Breast epithelium (tissue), 4 donors: ENCODE measurements at places on chromosomes 2 and 18.

GRCh38 chr2:183606718-183607085 is 482.5 kb downstream of the NUP35 start:
- no peak for DNase-seq

GRCh38 chr2:212357606-212358005 is 181.0 kb downstream of the ERBB4 start:
- DNase-seq: no peak

- DNase-seq: no peak
These were observed 53.5 kb upstream of the ITGB6 start for GRCh38 chr2:160253440-160254188.

- DNase-seq: peak; percentile 81
These were observed 118.9 kb downstream of the PXDN start for GRCh38 chr2:1625281-1626001.

DNA sequence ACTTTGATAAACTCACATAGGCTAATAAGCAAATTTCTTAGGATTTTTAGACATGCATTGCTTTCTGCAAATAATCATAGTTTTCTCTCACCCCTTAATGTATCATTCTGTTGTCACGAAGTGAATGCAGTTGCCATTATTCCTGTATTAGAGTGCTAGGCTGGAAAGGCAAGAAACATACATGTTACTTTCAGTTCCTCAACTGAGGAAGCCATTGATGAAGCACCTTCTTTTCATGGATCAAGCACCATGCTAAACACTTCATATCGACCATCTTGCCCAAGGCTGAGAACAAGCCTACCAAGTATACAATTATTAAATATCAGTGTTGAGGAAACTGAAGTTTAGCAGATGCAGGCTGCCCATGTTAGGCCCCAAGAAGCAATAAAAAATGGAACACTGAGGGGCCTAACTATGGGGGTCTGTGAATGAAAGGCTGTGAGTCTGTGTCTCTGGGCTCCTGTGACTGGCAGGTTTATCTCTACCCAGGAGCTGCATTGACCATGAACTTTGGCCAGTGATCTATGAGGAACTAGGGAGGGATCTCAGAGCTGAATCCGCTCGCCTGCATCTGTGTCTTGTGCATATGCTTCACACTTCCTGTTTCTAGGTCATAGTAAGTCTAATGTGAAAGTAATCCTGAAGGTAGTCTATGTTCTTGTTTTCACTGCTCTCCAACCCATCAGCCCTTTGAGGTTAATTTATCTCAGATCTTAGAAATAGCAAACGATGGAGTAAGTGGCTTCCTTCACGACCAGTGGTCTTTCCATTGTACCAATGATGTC is 16.0 kb upstream of the TSPYL6 start:
- DNase-seq: no peak

- no peak for DNase-seq
These were observed 128.5 kb downstream of the STK39 start for GRCh38 chr2:168118733-168119514.

DNA sequence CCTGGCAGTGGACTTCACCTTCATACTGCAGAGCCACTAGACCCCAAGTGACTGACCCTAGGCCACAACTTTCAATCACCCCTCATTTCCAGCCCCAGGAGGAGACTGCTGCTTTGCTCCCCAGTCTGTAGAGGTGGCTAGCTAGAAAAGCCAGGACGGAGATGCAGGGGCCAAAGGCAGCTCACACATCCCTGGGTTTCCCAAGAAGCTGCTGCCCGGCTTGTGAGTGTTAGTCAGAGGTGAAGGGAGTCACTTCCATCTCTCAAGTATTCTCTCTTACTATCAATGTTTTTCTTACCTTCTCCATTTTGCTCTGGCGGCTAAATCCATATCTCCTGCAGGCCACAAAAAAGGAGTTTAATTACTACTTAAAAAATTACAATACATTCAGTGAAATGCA is 36.2 kb downstream of the CCDC93 start:
- no peak for DNase-seq

DNA sequence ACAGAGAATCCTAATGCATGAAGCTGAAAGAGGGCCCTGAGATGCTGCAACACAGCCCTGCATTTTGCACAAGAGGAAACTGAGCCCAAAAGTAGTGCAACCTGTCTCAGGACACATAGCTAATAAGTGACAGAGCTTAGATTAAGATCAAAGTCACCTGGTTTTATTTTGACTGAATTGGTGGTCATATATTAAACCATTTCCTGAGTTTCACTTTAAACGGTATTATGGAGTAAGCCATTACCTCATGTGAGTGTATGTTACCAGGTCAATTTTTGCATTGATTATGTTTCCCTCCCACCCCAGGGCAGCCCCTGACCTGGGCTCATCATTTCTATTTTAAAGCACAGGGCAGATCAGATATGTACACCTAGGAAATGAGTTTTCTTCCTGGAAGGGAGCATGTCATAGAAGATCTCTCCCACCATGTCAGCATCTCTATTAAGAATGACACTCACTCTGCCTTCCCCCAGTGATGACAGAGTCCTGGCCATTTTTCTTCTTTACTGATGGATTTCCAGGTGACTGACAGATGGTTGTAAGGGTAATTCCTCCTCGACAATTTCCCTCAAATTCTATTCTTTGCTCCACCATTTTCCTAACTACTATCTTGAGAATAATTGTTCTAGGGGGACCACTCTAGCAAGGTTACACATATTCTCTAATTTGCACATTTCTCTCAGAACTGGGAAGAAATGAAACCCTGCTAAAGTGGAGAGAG is 441.3 kb upstream of the SLC14A2 start:
- no peak for DNase-seq

GRCh38 chr2:23673830-23674679 is 252.9 kb downstream of the ATAD2B start:
- DNase-seq: no peak

DNA sequence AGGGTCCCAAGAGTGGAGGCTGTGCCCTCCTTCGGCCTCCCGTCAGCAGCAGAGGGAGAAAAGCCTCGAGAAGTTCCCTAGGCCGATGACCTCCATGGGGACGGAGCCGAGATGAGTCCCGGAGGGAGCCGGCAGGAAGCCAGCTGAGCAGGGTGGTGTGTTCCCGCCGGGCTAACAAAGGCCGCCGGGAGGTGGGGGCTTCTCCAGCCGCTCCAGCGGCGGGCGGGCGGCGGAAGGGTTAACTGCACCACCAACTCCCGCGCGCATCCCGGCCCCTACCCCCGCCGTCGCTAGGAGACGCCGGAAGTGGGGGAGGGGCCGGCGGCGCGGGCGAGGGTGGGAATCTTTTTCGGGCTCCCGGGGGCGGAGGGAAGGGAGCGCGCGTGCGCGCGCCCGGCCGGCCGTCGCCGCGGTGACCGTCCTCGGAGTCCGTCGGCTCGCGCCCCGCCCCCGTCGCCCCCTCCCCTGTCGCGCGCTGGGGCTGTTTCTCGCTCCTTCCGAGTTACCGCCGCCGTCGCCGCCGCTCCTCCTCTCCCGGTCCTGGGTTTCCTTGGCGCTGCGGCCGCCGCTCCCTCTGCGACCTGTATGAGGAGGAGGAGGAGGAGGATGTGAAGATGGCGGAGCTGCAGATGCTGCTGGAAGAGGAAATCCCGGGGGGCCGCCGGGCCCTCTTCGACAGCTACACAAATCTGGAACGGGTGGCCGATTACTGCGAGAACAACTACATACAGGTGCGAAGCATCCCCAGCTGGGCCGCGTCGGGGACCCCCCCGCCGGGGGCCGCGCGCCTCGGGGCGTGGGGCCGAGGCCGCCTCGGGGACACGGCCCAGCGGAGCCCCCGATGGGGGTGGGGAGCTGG is at the start of gene ABI2:
Gene ABI2 (plus strand): TSS at position 494 of the 859 bp plus-strand sequence. CDS start 121 bp downstream, at position 615.
- peak; percentile 57 for DNase-seq

DNA sequence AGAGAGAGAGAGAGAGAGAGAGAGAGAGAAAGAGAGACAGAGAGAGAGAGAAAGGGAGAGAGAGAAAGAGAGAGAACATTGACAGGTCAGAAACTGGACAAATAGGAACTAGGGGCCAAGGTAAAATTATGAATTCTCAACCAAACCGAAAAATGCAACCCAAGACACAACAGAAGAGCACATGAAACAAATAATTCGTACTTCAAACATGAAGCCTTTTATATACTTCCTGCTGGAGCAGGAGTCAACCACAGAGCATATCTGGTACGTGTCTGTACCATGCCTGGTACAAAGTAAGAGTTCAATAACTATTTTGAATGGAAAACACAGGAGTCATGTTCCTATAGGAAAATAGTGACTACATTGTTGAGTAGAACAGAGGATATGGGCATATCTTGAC is 6.5 kb upstream of the VPS54 start:
- DNase-seq: no peak

DNA sequence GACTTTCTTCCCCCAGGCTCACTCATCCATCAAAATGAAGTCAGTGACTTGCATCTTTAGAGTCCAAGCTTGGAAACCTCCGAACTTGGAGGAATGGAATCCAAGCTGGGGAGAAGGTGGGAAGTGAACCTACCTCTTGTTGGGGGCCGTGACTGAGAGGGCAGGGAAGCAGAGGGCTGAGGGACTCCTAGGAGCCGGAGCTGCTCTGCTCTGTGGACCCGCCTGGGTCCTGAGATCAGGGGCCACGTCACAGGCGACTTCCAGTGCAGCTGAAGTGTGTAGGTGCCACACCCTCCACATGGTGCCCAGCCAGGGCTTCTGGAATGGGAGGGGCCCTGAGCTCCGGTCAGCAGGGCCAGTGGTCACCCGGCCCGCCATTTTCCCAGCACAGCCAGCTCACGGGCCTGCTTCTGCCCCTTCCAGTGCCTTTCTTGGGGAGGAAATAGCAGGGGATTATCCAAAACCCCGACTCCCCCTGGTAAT is 63.4 kb upstream of the OTOS start:
- DNase-seq: no peak

- no peak for DNase-seq
These were observed 47.0 kb upstream of the PLEKHM3 start for GRCh38 chr2:208072250-208072892.

DNA sequence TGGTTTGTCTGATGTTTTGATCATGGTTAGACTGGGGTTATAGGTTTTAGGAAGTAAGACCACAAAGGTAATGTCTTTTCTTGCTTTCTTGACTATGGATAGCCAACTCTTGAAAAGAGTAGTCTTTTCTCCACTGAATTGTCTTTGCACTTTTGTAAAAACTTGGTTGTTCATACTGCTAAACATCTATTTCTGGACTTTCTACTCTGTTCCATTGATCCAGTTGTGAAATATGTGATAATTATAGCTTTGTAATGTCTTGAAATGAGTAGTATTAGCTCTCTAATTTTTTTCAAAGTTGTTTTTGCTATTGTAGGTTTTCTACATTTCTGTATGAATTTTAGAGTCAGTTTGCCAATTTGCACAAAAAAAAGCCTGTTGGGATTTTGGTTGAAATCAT is 13.1 kb upstream of the UGT1A9 start:
- no peak for DNase-seq

- no peak for DNase-seq
These were observed 74.9 kb upstream of the DOCK10 start for GRCh38 chr2:225117051-225117716.

DNA sequence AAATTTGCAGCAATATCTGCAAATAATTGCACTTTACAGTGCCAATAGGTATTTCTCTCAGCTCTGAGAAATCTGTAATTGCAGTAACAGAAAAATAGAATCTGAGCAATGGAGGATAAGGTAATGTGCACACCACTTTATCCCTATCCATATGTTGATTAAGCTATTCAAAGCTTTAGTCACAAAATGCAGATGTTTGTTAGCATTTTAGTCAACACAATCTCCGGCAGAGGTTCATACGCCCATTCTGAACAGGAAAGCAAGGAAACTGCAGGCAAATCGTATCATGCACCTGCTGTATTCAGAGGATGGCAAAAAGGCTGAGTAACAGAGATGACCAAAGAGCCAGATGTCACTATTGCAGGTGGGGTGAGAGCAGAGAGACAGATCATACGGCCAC is 566.2 kb upstream of the CDH2 start:
- no peak for DNase-seq

DNA sequence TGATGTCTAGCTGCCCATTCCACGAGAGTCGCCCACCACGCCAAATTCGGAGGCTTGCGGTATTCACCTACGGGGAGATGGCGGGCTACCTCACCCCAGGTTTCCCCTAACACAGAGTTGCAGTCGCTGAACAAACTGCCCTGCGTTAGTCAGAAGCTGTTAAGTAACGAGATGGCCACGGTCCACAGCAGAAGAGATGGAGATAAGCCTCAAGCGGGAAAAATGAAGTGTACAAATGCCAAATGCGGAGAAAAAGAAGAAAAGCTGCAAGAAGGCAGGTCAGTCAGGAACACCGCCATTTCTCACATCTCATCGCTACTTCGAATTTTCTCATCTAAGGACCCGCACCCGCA is 425 bp downstream of the ASB3 start:
- DNase-seq: no peak

DNA sequence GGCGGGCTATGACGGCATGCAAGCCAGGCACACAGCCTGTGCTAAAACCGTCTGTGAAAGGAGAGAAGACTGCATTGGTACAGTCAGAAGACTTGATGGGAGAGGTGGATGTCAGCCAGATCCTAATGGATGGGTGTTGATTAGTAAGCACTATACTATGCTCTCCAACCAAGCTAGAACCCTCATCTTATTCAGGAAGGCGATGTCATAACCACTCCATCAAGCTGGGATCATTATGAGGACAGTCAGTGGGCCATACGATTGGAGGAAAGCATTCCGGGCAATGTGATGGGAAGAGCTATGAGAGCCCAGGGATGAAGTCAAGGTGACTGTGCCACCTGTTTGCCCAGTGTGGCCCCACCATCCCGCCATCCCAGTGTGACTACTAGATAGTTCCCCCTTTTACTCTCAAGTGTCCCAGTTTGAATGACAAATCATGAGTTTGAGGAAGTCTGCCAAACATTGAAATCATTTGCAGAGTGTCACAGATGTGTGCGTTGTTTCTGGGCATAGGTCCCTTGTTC is 66.4 kb downstream of the MRPS9 start:
- no peak for DNase-seq

- DNase-seq: no peak
These were observed 127.5 kb downstream of the MC4R start for GRCh38 chr18:60245096-60245495.

- no peak for DNase-seq
These were observed 89.8 kb downstream of the LOXHD1 start for GRCh38 chr18:46567196-46567595.

- no peak for DNase-seq
These were observed 17.6 kb upstream of the POU3F3 start for GRCh38 chr2:104836265-104836664.

DNA sequence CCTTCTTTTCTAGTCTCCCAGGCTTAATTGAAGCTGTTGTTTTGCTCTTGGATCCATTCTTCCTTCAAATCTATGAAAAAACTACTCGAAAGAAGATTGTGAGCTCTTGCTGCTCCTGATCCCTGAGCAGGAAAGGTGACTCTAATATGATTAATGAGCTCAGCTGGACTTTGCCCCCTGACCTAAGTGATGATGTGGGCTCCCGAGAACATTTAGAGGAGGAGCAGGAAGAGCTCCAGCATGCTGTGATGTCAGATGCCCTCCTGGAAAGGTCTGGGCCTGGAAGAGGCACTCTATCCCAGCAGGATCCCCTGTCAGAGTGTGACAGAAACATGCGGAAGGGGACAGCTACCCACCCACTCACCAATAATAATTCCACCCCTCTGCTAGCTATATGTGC is 117.9 kb upstream of the PELI1 start:
- DNase-seq: no peak

DNA sequence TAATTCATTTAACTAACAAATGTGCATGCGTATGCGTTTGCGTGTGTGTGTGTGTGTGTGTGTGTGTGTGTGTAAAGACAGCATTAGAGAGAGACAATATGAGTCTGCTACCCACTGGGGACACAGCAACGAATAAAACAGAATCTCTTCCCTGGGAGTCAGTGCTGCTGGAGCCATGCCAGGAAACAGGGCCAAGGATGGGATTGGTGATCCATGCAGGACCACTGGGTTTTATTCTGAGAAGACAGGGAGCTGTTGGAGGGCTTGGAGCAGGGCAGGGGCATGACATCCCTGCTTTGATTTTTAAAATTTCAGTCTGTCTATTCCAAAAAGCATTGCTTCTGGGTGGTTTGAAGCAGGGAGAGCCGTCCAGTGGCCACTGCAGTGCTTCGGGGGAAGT is 62.9 kb downstream of the PDCL3 start:
- DNase-seq: no peak
